ENCODE measurements at places on chromosomes 7 and 10.

DNA sequence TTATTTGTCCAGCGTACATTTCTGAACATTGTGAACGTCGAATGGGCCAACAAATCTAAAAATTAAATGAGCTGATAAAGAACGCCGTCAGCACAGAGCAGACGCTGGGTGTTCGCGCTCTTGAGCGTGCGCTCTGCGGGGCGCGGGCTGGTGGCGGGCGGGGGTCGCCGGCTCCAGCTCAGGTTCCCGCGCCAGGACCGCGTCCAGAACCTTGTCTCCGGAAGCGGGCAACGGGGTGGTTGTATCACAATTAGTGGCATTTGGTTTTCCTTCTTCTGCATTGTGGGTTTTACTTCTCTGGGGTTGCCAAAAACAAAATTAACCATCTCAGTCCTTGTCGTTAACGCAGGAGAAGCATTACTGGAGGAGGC is 2.4 kb downstream of the CYP2E1 start:
- DNase-seq = no peak

- DNase-seq = no peak
These were observed 33.5 kb upstream of the ADAM12 start for GRCh38 chr10:126421756-126422256.

GRCh38 chr10:48568546-48568945 is 36.3 kb downstream of the ARHGAP22 start:
- DNase-seq = no peak

DNA sequence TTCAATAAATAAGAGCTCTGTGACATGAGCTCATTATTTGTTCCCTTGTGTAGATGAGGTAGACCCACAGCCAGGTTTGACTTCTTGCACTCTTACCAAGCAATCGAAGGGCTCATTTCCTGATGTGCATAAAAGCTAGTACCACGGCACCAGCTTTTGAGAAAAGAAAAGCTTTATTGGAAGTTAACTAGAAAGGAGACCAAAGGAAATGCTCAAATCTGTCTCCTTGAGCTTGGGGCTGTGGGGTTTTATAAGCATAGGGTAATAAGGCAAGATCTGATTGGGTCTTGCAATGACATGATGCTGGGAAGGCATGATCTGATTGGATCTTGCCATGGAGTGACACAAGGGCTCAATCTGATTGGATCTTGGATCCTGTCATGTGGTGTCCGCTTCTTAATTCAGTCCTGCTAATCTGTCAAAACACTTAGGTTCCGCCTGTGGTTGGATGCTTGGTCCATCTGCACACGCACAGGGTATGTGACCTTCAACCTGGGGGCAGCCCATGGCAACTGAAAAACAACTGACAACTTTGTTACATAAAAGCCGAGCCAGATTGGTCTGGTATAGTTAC is 47.8 kb upstream of the FRMD4A start:
- DNase-seq = no peak

- no peak for DNase-seq
These were observed 582.0 kb upstream of the MKI67 start for GRCh38 chr10:128708182-128708581.

DNA sequence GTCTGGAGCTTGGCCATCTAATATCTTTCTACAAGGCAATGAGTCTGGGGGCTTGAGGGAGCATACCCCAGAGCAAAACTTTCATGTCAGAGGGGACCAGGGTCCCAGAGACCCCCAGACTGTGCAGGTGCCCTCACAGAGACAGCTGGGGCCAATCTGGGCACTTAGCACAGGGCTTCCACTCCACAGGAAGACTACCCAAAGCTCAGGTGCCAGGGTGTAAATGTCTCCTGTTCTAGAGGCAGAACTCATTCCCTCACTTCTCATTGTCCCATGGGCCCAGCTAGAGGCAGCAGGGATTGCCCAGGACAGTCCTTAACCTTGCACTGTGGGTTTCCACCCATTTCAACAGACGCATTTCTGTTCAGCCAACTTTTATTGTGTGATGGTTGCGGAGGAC is 246.9 kb downstream of the ACTR3B start:
- DNase-seq = no peak

GRCh38 chr7:18437101-18437500 is 58.4 kb upstream of the HDAC9 start:
- DNase-seq = no peak

GRCh38 chr7:140284062-140284461 is 107.3 kb upstream of the KDM7A start:
- DNase-seq = no peak

- DNase-seq = no peak
These were observed 96.4 kb downstream of the EBF3 start for GRCh38 chr10:129867631-129868179.

- no peak for DNase-seq
These were observed 165.6 kb upstream of the ASAH2 start for GRCh38 chr10:50416881-50417280.

GRCh38 chr10:34467364-34467763 is 347.7 kb downstream of the PARD3 start:
- no peak for DNase-seq

DNA sequence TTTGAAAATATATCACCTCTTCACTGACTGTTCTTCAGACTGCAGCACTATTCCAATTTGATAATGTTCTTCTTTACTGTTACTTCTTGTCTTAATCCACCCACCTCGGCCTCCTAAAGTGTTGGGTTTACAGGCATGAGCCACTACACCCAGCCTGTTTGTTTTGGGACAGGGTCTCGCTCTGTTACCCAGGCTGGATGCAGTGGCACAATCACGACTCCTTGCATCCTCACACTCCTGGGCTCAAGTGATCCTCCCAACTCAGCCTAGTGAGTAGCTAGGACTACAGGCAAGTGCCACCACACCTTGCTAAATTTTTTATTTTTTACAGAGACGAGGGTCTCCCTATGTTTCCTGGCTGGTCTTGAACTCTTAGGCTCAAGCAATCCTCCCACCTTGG is 77.9 kb downstream of the NDUFB2 start:
- DNase-seq = no peak

DNA sequence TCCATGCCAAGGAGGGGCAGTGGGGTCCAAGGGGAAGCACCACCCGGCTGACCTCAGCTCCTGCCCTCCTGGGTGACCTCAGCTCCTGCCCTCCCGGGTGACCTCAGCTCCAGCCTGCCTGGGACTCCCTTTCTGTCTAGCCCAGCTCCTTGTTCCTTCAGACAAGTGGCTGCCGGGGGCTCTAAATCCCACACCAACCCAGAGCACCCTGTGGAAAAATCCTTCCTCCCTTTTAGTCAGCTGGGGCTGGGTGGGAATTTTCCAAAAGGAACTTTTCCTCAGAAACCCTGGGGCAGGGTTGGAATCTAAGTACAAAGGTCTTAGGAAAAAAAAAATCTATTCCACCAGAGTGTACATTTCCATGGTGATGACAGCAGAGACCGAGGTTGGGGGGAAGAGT is 36.3 kb downstream of the AKR1B1 start:
- DNase-seq = no peak

- DNase-seq = no peak
These were observed 158.0 kb downstream of the SDHAF3 start for GRCh38 chr7:97275475-97275874.

- no peak for DNase-seq
These were observed 378.8 kb downstream of the DPP6 start for GRCh38 chr7:154431045-154431444.

- no peak for DNase-seq
These were observed 73.2 kb downstream of the POT1 start for GRCh38 chr7:124856299-124856888.

DNA sequence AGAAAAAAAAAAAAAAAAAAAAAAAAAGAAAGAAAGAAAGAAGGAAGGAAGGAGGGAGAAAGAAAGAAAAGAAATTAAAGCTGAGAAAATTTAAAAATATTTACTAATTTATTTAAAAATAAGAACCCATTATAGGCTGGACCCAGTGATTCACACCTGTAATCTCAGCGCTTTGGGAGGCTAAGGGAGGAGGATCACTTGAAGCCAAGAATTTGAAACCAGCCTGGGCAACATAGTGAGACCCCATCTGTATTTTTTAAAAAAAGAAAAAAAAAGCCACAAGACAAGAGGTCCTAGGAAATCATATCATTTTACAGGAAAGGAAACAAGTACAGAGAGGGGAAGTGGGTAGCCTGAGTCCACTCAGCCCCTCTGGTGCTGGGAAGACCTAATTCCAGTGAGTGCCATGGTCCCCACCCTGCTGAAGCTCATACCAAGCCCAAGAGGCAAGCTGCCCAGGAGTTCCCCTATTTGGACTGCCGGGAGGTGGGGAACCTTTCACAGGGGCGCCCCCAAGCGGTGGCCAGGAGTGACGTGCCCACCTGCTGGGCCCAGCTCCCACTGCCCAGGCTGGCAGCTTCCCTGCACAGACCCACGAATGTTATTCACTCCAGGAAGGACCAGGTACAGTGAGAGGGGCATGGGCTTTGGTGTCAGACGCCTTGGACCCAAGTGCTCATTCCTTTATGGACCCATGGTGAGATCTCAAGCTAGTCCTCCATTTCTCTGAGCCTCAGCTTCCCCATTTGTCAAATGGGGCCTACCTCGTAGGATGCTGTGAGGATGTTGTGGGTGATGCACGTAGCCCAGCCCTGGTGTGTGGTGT is 133.6 kb downstream of the ZMIZ1 start:
- peak; percentile 34 for DNase-seq

DNA sequence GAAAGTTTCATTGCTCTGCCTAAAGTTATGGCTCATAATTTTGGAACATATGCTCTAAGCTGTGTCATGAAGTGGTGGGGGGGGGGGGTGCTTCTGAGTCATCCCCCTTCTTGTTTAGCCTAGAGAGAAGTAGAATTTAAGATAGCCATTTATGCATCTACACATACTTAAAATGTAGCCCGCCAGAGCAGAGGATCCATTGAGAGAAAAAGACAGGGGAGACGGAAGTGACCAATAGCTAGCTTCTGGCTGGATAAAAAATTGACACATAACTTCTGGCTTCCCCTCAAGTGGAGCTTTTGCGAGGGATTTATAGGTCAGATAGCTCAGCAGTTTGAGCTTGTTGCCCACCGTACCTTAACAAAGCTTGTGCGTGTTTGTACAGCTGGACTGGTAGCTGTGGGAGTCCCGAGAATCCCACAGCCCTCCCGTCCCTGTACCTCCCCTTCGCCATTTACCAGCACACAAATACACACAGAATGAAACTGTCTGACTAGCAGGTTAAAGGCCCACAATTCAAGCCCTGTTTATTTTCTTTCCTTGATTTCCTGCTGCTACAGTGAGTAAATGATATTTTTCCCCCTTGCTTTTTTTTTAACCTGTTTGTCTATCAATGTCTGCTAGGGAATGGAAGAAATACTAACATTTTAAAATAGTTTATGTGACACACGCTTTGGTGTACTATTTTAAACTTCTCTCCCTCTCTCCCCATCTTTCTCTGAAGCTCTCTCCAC is 232.6 kb upstream of the FERD3L start:
- DNase-seq = no peak

GRCh38 chr10:52883996-52884871 is 111.7 kb upstream of the MBL2 start:
- DNase-seq = peak; percentile 39

- no peak for DNase-seq
These were observed 30.2 kb upstream of the ANKRD2 start for GRCh38 chr10:97542169-97543024.

- no peak for DNase-seq
These were observed 38.8 kb downstream of the EPC1 start for GRCh38 chr10:32308027-32308603.

GRCh38 chr7:143322760-143323633 is 7.1 kb downstream of the CLCN1 start:
- DNase-seq = no peak

DNA sequence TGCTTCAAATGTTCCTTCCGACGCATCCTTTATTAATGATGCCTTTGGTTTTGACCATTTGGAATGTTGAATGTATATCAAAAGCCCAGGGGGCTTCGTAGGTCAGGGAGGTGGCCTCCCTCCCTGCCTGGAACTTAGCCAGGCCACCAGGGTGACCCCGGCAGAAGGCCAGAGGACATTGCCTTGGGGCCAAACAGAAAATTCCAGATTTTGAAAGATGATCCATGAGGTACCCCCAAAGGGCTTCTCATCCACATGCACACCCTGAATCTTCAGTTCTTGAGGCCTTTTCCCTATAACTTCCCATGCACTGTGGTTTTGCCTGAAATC is 171.7 kb downstream of the ADAM12 start:
- DNase-seq = no peak

- DNase-seq = no peak
These were observed 182.3 kb upstream of the ADCY1 start for GRCh38 chr7:45391618-45392451.

- DNase-seq = no peak
These were observed 68.3 kb downstream of the EBF3 start for GRCh38 chr10:129895811-129896135.

DNA sequence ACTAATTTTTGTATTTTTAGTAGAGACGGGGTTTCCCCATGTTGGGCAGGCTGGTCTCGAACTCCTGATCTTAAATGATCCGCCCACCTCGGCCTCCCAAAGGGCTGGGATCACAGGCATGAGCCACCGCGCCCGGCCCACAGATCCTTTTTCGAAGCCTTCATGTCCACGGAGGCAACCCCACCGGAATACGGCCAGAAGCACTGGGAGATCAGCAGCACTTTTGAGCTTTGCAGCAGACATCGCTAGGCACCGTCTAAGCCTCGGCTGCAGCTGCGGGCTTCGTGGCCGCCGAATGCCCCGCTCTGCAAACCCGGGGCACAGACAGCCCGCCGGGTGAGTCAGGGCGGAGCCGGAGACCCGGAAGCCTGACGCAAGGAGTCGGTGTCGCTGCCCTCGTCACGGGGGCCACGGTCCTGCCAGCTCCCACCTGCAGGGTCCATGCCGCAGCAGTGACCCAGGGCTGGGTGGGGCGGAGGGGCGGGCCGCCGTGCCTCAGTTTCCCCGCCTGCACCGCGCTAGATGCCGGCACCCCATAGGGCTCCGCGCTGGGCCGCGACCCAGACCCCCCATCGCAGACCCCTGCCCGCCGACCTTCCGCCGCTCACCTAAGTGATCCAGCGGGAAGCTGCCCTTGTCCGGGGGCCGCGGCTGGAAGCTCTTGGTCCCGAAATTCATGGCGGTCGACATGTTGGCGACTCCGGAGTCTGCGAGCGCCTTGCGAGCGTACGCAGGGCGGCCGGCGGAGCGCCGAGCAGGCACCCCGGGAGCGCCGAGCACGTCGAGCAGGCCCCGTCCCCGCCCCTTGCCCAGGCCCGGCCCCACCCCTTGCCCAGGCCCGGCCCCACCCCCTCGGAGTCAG is at the start of gene COX19:
Gene COX19, minus strand, starts transcription at position 730 of the 862 bp plus-strand sequence. Its CDS starts 40 bp downstream, at position 690.
- peak; percentile 75 for DNase-seq

DNA sequence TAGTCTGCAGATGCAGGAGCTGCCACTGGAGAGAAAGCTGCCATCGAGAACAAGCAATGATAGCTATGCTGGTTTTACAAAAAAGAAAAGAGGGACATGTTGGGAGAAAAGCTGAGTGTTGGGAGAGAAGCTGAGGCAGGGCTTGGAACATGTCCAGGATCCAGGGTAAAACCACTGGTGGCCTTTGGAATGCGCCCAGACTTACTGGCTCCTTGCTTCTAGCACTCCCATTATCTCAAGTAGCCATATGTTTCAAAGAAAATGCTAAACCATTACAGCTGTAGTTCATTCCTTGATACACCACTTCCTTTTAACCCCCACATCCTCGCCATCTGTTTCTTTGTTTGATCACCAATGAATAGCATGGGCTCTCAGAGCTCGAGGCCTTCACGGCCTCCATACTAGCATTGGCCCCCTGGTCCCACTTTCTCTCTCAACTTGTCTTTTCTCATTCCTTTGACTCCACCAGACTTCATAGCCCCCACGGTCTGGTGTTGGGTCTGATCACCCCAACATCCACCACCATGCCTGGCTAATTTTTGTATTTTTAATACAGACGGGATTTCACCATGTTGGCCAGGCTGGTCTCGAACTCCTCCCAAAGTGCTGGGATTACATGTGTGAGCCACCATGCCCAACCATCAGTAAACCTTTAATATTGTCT is 23.8 kb upstream of the PLAC9 start:
- no peak for DNase-seq
